ENCODE measurements at places on chromosomes 11 and 22. TPM values are rescaled to one million over a fixed set of nuclear protein-coding genes. Genes with fewer than 3 reads are reported as not detected.

DNA sequence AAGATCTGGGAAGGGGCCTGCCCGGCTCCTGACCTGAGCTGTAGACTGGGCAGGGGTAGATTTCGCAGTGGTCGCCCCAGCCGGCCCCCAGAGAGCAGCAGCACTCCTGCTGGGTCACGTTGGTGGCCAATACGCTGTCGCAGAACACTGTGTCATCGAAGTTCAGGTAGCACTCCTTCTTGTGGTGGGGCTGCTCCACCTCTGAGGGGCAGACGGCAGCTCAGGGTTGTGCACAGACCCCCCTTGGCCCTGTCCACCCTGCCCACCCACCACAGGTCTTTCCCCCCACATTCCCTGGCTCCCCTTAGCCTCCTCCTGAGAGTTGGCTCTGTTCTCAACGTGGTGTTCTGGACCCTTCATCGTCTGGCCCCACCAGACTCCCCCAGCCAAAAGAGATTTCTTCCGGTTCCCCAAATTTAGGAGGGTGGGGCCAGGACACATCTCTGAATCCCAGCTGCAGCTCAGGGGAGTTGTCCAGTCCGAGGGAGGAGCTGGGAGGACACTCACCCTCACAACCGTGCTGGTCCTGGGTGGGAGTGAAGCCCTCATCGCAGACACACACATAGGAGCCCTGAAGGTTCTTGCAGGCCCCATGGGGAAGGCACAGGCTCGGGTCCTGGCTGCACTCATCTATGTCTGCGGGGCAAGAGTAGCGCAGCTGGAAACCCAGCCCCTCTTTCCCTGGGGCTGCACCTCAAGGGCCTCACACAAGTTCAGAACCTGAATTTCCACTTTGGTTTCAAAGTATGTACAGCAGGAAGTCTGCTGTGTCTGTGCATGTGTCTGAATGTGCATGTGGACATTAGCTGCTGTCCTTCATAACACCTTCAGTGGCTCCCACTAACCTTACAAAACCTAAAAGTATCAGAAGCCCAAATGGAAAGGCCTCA, 16.5 kb downstream of the SCYL1 start:
- DNase-seq: no peak

DNA sequence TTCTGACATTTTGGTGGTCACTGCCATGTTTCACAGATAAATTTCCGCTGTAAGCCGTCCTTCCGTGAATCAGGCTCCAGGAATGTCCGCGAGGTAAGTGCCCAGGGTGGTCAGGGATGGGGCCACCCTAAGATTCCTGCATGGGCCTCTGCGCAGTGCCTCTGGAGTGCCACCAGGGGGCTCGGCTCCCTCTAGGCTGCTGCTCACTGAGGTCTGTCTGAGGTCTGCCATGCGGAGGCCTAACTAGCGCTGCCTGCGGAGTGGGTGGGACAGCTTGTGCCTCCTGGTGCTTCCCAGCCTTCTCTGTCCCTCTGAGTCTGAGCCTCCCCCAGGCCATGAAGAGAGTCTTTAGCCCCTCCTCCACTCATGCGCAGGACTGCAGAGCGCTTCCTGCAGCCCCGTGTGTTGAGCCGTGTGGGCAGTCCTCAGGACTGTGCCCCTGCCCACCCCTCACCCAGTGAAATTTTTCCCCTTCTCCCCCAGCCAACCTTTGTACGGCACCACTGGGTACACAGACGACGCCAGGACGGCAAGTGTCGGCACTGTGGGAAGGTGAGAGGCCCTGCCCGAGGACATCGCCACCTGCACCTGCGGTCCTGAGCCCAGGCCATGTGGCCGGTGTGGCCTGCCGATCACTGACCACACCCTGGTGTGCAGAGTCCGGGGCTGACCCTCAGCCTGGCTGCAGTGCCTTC, 11.9 kb upstream of the MDK start:
- peak; percentile 49 for DNase-seq

- no peak for DNase-seq
These were observed 9.3 kb upstream of the CDC42BPG start for GRCh38 chr11:64853709-64854108.

DNA sequence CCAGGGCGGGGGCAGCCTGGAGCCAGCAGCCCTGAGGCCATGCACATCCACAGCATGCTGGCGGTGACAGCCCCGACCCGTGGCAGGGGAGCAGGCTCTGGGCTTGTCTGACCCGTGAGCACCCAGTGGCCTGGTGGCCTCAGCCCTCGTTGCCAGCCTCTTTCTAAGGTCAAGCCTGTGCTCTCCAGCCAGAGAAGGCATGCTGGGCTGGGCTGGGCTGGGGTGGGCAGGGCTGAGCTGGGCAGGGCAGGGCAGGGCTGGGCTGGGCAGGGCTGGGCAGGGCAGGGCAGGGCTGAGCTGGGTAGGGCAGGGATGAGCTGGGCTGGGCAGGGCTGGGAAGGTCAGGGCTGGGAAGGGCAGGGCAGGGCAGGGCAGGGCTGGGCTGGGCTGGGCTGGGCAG, 10.6 kb downstream of the H19 start:
- DNase-seq: no peak

GRCh38 chr11:13160806-13161205, 116.8 kb upstream of the BMAL1 start:
- no peak for DNase-seq

DNA sequence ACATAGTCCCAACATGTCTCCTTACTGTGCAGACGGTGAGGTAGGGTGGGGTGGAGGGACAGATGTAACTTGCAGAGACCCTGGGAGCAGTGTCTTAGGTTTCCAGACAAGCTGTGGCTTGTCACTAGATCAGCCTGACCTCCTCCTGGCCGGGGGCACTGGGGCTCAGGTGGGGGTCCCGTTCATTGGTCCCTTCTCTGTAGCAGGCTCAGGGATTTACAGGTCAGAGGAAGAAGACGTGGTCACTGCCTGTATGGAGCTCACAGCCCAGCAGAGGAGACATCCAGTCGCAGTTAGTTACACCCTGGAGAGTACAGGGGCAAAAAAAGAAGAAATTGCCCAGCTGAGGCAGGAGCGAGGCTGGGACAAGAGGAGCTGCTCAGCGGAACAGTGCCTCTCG, 22.0 kb upstream of the TUB start:
- peak; percentile 16 for DNase-seq

GRCh38 chr11:119754199-119754598, 25.2 kb upstream of the NECTIN1 start:
- DNase-seq: no peak

DNA sequence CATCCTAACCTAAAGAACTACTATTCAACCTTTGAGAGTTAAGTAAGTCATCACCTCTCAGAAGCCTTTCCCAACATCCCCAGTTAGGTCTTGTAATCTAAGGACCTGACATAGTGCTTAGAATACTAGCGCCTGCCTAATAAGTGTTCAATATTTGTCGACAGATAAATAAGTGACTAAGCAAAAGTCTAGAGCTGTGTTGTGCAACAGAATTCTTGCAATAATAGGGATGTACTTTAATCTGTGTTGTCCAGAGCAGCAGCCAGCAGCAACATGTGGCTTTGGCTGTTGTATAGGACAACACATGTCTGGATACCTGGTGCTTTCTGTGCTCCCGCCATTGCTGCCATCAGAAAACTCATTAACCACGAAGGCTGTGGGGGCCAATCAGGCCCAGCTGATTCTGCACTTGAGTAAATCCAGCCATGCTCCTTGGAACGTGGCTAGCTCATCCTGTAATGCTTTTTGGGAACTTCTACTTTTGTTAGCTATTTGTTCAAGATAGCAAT, 66.8 kb upstream of the NTM start:
- no peak for DNase-seq

- DNase-seq: no peak
These were observed 138.1 kb downstream of the MAML2 start for GRCh38 chr11:96204721-96205459.

DNA sequence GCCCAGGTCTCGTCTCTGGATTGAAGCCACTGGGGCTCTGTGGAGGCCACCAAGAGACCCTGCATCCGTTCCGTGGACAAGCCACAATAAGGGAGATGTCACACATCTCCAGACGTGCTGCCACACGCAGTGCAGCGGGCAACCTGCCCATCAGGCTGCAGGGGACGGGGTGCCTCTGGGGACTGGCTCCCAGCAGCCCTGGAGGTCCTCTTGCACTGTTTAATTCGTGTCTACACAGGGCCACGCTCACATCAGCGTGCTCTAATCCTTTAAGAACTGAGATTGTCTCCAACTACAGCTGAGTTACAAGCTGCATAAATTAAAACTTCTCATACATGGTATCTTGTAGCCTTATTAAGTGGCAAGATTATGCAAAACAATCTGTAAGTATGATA, 1232.2 kb downstream of the BRD1 start:
- no peak for DNase-seq

- no peak for DNase-seq
These were observed 16.3 kb upstream of the SUSD2 start for GRCh38 chr22:24164940-24165339.

GRCh38 chr11:46865340-46865739, 19.3 kb upstream of the CKAP5 start:
- no peak for DNase-seq

DNA sequence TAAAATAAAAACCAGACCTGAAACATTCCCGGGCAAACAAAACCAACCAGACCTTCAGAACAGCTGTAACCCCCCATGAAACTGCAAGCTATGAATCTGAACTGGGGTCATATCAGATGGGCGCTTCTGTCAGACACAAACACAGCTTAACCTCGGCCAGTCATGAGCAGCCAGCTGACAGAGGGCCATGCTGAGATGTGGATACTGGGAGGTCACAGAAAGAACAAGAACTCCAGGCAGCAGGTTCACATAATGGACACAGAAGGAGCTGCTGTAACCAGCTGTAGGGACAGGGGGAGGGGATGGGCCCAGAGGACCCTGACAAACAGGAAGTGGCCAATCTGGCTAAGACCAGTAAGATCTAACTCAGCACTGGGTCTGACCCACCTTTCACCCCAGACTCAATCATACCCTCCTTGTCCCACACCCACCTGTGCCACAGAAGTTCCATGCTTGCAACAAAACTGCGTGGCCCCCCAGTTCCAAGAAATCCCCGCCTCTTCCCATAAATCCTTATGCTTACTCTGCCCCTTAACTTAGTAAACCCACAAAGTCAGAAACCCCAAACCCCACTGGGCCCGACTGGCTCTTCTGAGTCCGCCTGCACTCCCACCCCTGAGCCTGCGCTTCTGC, 4.0 kb downstream of the APOL4 start:
- no peak for DNase-seq

Gene CRYAB
- 67.1 TPM for total RNA-seq

Gene MS4A15
- not detected for total RNA-seq

Gene NRGN
- 16.4 TPM for total RNA-seq

Gene STARD10
- total RNA-seq: 85.3 TPM

Gene SLC22A12
- total RNA-seq: not detected

Gene GSC2
- total RNA-seq: not detected

Gene DCHS1
- total RNA-seq: 58.9 TPM

Gene IFT27
- total RNA-seq: 11.2 TPM

Gene SHANK3
- 8.6 TPM for total RNA-seq

Gene DDI1
- not detected for total RNA-seq

Gene MRGPRF
- 65.7 TPM for total RNA-seq

Gene VSIG2
- not detected for total RNA-seq
